Esophagus muscularis mucosa (tissue), 4 donors: ENCODE measurements at places on chromosomes 16 and 17. TPM values are rescaled to one million over a fixed set of nuclear protein-coding genes. Genes with fewer than 3 reads are reported as not detected.

DNA sequence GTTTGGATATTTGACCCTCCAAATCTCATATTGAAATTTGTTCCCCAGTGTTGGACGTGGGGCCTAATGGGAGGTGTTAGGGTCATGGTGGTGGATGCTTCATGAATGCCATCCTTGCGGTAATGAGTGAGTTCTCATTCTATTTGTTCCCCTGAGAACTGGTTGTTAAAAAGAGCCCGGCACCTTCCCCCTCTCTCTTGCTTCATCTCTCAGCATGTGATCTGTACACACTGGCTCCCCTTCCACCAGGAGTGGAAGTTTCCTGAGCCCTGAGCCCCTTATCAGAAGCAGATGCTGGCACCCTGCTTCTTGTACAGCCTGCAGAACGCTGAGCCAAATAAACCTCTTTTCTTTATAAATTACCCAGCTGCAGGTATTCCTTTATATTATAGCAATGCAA, 25.6 kb downstream of the PIK3R6 start:
- no peak for DNase-seq
- H3K4me3 ChIP-seq: no peak overlapping the region
- H3K4me1 ChIP-seq: no peaks in the 10 kb centered on the region

DNA sequence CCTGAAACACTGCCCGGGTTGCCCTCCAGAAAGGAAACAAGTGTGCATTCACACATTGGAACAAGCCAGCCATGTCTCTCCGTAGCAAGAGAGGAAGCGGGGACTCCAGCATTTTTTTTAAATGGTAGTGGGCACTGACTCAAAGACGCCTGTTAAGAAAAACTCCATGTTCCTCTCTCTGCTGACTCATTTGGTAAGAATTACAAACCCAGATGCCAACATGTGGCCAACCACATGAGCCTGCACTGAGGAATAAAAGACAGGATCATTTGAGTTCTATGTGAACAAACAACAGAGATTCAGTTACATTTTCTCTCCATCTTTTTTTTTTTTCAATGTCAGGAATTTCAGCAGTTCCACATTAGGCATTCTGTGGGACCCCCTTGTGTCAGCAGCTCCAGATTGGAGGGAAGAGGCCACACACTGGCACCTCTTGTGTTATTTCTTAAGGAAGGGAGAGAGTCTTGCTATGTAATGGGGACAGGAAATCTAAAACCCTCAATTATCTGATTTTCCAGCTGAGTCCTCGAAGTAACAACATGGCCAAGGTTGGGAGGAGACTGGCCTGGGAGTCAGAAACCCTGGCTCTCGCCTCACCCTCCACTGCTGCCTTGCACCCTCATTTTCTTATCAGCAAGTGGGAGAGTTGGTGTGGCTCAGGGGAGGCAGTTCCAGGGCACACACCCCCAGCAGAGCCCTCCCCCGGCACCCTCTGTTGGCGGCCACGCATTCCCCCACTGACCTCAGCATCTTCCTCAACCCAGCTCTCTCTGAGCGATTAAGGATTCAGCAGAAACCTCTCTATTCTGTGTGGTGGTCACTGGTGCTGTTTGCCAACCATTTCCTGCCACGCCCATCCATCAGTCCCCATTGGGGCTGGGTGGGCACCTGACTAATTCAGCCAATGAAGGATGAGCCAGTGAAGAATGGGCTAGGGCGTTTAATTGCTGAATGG, 173.0 kb downstream of the FOXL1 start:
- H3K36me3 ChIP-seq: no peaks in the 10 kb centered on the region
- H3K4me3 ChIP-seq: no peak overlapping the region
- H3K27ac ChIP-seq: peak overlapping the region; percentile 44

- H3K4me3 ChIP-seq: no peak overlapping the region
- H3K36me3 ChIP-seq: no peaks in the 10 kb centered on the region
- H3K27me3 ChIP-seq: no peaks in the 10 kb centered on the region
- H3K4me1 ChIP-seq: no peaks in the 10 kb centered on the region
- DNase-seq: no peak
Observed at GRCh38 chr17:34816848-34817247, 144.4 kb downstream of the CCT6B start.

Gene MYCBPAP
- 1.6 TPM for total RNA-seq

- no peaks in the 10 kb centered on the region for H3K27me3 ChIP-seq
- H3K36me3 ChIP-seq: no peaks in the 10 kb centered on the region
- peaks cover 100% of the 10 kb centered on the region for H3K4me1 ChIP-seq
- H3K4me3 ChIP-seq: no peak overlapping the region
Observed at GRCh38 chr17:40333781-40334448, 24.9 kb downstream of the RARA start.

- H3K4me3 ChIP-seq: no peak overlapping the region
- no peaks in the 10 kb centered on the region for H3K27me3 ChIP-seq
- no peaks in the 10 kb centered on the region for H3K36me3 ChIP-seq
- H3K4me1 ChIP-seq: no peaks in the 10 kb centered on the region
- DNase-seq: no peak
Observed at GRCh38 chr16:73558219-73558618, 510.3 kb upstream of the ZFHX3 start.

DNA sequence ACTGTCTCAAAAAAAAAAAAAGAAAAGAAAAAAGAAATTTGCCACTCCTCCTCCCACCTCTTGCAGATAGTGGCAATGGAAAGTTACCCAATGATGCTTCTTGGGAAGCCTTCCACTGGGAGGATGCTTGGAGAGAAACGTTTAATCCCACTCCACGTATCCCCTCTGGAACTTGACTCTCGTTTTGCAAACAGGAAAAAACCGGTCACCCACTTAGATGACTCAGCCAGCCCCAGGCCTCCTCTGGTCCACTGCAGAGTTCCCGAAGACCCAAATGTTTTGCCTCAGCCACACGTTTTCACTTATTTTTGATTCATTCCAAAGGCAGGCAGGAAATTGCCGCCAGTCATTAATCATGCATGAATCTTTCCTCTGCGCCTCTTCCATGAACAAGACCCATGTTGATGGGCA, 9.3 kb upstream of the TNFRSF17 start:
- DNase-seq: no peak
- no peaks in the 10 kb centered on the region for H3K4me1 ChIP-seq
- no peaks in the 10 kb centered on the region for H3K36me3 ChIP-seq
- H3K27ac ChIP-seq: no peak overlapping the region
- no peaks in the 10 kb centered on the region for H3K27me3 ChIP-seq
- H3K4me3 ChIP-seq: no peak overlapping the region

Gene C1QL1
- total RNA-seq: 3.7 TPM

Gene TBC1D28
- total RNA-seq: not detected

Gene HAS3
- 1.3 TPM for total RNA-seq

DNA sequence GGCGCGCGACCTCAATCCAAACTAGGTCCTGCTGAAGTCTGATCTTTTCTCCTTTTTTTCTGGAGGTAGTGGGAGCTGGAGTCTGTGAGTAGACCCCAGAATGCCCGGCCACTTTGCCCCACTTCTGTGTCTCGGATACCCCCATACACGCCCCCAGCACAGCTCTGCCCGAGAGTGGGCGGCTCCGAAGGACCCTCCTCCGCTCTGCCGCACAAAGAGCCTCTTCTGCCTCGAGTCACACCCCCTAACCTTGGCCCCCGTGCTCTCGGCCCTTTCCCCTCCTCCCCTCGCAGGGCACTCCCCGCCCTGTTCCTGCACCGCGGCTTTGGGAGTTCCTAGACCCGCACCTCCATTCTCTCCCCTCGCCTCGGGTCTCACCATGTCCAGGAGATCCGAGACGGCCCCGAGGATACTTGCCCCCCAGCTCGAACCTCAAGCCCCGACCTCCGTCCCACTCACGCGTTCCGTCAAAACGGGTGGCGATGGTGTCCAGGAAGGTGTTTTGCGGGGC, 476 bp downstream of the KCNH4 start:
- peak overlapping the region; percentile 55 for H3K4me3 ChIP-seq
- no peaks in the 10 kb centered on the region for H3K36me3 ChIP-seq
- H3K27ac ChIP-seq: no peak overlapping the region
- no peak for DNase-seq
- H3K27me3 ChIP-seq: peaks cover 46% of the 10 kb centered on the region
